Smooth muscle cell of trachea (primary cell): ENCODE measurements at places on chromosomes 16 and 17. TPM values are rescaled to one million over a fixed set of nuclear protein-coding genes. Genes with fewer than 3 reads are reported as not detected.

The PLLP gene
- total RNA-seq = not detected in 2 replicates

The MRPL27 gene
- 28.4 and 76.8 TPM in 2 replicates for total RNA-seq

The SYNGR2 gene
- 3.1 and 11.2 TPM in 2 replicates for total RNA-seq

The NPIPB13 gene
- total RNA-seq = 0.15 and 2.0 TPM in 2 replicates

The DNAAF1 gene
- under 0.01 and 0.33 TPM in 2 replicates for total RNA-seq

The SYNGR3 gene
- 4.8 and 9.4 TPM in 2 replicates for total RNA-seq

The KRTAP17-1 gene
- not detected in 2 replicates for total RNA-seq

The C1QTNF8 gene
- total RNA-seq = not detected in 2 replicates

The TMEM235 gene
- not detected in 2 replicates for total RNA-seq

The ZBTB4 gene
- 27.8 and 44.8 TPM in 2 replicates for total RNA-seq

The MFSD6L gene
- not detected in 2 replicates for total RNA-seq

The RNU2-1 gene
- not detected in 2 replicates for total RNA-seq

The TAC4 gene
- total RNA-seq = not detected in 2 replicates

The AOC2 gene
- 0.29 and 0.99 TPM in 2 replicates for total RNA-seq

The CDH3 gene
- total RNA-seq = 0.17 and 0.87 TPM in 2 replicates

The SDR42E1 gene
- total RNA-seq = 0.15 and 0.50 TPM in 2 replicates

The CES1 gene
- 6.5 and 20.3 TPM in 2 replicates for total RNA-seq

The TMEM100 gene
- total RNA-seq = 0.99 and 5.4 TPM in 2 replicates

The NTN3 gene
- total RNA-seq = 1.5 and 5.3 TPM in 2 replicates

The FBXL20 gene
- 11.4 and 13.5 TPM in 2 replicates for total RNA-seq

The HOXB4 gene
- 2.9 and 5.8 TPM in 2 replicates for total RNA-seq

The KRT40 gene
- not detected in 2 replicates for total RNA-seq

The MARVELD3 gene
- not detected in 2 replicates for total RNA-seq

The KIF2B gene
- total RNA-seq = not detected in 2 replicates

The LRRC37A gene
- 0.83 and 2.5 TPM in 2 replicates for total RNA-seq

The EARS2 gene
- 38.3 and 48.5 TPM in 2 replicates for total RNA-seq

The RNF227 gene
- 2.8 and 4.6 TPM in 2 replicates for total RNA-seq

The METRN gene
- total RNA-seq = 57.7 and 136 TPM in 2 replicates

The TNFRSF13B gene
- total RNA-seq = not detected in 2 replicates

The ABCC6 gene
- 1.0 and 2.3 TPM in 2 replicates for total RNA-seq

The GRAP gene
- 0.15 and 0.33 TPM in 2 replicates for total RNA-seq

The MYH10 gene
- 110 and 121 TPM in 2 replicates for total RNA-seq

The MYO1D gene
- 33.5 and 64.5 TPM in 2 replicates for total RNA-seq

The AOC3 gene
- 1.3 and 1.5 TPM in 2 replicates for total RNA-seq

The HIC1 gene
- total RNA-seq = 61.8 and 98.9 TPM in 2 replicates

The CDT1 gene
- total RNA-seq = 3.3 and 10.9 TPM in 2 replicates

The OTOA gene
- total RNA-seq = 0.15 and 0.17 TPM in 2 replicates

The AGRP gene
- total RNA-seq = not detected in 2 replicates

The KIFC3 gene
- total RNA-seq = 30.4 and 38.0 TPM in 2 replicates

The KRT31 gene
- total RNA-seq = not detected in 2 replicates

The RHBDF2 gene
- total RNA-seq = 0.58 and 8.4 TPM in 2 replicates

The POLR3E gene
- 21.5 and 35.2 TPM in 2 replicates for total RNA-seq

The LLGL2 gene
- 0.15 and 1.3 TPM in 2 replicates for total RNA-seq

The SLX1B gene
- 16.7 and 28.7 TPM in 2 replicates for total RNA-seq

The FAM20A gene
- 16.9 and 25.1 TPM in 2 replicates for total RNA-seq

The SRR gene
- total RNA-seq = 24.4 and 27.6 TPM in 2 replicates

The ZMYND15 gene
- total RNA-seq = 0.15 and 0.33 TPM in 2 replicates

The KRTAP29-1 gene
- total RNA-seq = not detected in 2 replicates

The SLC5A11 gene
- not detected in 2 replicates for total RNA-seq

The CCDC137 gene
- 8.3 and 9.5 TPM in 2 replicates for total RNA-seq

The ZNF771 gene
- 15.6 and 20.5 TPM in 2 replicates for total RNA-seq

The CHAD gene
- not detected in 2 replicates for total RNA-seq
